ENCODE measurements at places on chromosomes 5 and 9.

- DNase-seq: no peak
These were observed 122.1 kb downstream of the SAXO1 start for GRCh38 chr9:18910916-18911315.

- DNase-seq: no peak
These were observed 107.8 kb downstream of the KCNIP1 start for GRCh38 chr5:170611449-170612090.

GRCh38 chr9:126558051-126558665 lies 55.6 kb upstream of the LMX1B start:
- peak; percentile 52 for DNase-seq

DNA sequence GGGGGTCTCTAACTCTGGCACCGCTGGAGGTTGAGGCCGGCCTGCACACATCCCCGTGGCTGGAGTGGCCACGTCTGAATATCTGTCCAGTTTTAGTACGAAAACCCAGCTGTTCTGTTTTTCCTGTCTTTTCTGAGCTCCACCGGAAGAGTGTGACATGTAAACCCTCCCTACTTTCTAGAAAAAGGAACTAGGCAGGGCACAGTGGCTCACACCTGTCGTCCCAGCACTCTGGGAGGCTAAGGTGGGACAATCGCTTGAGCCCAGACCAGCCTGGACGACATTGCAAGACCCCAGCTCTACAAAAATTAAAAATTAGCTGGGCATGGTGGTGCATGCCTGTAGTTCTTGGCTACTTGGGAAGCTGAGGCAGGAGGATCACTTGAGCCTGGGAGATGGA lies 8.2 kb upstream of the PHYKPL start:
- no peak for DNase-seq

DNA sequence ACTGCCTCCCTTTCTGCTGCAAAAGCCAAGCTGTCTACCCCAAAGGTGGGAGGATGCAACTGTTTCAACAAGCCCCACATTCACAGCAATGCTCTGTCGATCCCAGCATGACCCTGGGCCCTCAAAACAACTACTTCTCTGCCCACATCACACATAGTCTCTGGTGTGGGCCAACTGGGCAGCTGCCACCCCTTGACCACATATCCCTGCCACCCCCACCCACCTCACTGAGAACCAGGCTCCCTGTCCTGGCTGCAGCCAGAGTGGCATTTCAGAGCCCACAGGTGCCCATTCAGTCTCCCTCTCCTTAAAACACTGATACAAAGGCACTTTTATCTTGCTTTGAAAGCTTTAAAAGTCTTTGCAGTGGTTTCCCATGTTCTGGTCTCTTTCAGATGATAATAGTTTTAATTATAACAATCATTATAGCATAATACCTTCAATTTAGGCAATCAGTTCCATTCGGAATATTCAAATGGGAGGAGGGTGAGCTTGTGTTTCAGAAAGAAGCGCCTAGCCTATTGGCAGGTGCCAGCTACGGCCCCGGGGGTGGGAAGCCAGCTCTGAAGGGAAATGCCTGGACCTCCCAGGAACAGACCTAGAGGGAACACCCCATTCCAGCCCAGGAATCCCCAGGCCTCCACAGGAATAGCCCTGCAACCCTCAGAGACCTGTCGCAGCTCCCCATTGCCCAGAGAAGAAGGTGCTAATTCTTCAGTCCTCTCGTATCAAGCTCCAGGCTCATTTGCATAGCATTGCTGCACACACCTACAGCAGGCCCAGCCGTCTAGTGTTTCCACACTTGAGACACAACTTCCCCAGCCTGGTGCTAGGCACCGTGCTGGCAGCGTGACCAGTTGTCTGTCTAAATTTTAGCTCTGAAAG lies 90.8 kb downstream of the C5orf15 start:
- no peak for DNase-seq

DNA sequence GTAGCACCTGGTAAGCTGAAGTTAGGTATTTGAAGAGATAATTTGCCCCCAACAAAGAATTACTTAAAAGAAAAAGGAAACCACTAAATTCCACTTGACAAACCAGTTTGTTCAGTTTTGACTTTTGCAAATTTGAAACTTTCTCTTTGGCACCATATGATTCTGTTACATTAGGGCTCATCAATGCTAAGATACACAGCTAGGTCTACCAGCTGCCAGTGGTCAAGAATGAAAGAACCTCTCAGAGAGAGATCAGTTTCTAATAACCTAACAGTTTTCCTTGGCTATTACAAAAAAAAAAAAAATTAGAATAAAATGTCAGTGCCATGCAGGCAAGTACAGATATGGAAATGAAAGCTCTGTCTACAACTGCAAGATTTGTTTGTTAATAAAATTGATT lies 92.3 kb downstream of the CAAP1 start:
- no peak for DNase-seq

- no peak for DNase-seq
These were observed 129.6 kb upstream of the CNTLN start for GRCh38 chr9:17005056-17005823.

- DNase-seq: no peak
These were observed 31.8 kb upstream of the FGF1 start for GRCh38 chr5:142717582-142718215.

DNA sequence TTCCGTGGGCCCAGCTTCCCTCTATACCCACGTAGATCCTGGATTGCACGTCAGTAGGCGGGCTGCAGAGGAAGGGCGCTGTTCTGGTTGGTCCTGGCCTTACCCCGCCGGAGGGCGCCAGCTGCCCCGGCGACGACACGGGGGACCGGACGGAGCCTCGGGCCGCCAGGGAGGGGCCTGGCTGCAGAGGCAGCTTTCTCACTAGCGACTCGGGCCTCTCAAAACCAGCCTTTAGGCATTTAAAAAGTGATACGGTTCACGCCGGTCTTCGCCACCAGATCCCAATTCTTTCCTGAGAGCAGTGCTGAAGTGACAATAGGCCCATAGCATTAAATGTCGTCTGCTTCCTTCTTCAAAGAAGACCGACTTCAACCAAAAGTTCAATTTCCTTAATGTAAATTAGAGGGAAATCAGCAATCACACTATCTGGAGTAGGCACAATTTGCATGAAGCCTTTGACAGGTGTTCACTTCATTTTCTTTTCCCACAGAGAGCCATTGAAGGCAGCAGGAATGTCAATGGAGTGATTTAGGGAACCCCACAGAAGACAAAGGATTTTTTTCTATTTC lies 17.6 kb upstream of the UBE2D2 start:
- DNase-seq: peak; percentile 42

GRCh38 chr9:114369216-114370130 lies 18.3 kb downstream of the AKNA start:
- DNase-seq: no peak

DNA sequence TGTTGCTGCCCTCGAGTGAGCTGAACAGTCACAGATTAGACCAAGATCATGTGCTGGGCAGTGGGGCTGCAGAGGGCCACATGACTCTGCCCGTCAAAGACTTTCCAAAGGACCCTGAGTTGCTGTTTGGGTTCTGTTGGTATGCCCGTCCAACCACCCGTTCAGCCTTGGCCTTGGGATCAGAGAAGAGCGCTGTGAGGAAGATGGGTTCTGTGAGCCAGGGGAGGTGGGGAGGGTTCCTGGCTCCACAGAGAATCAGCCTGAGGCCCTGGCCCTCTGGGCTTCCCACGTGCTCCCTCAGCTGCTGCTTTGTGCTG lies 72.6 kb downstream of the RGS3 start:
- DNase-seq: no peak

DNA sequence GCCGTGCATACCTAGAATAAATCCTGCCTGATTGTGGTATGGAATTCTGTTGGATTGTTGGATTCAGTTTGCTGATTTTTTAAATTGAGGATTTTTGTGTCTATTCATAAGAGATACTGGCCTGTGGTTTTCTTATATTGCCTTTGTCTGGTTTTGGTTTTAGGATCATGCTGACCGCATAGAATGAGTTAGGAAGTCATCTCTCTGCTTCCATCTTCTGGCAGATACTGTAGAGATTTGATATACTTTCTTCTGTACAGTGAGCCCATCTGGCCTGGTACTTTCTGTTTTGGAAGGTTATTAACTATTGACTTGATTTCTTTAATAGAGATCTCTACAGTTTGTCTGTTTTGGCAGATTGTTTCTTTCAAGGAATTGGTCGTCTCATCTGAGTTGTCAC lies 14.7 kb downstream of the CEP72 start:
- no peak for DNase-seq

DNA sequence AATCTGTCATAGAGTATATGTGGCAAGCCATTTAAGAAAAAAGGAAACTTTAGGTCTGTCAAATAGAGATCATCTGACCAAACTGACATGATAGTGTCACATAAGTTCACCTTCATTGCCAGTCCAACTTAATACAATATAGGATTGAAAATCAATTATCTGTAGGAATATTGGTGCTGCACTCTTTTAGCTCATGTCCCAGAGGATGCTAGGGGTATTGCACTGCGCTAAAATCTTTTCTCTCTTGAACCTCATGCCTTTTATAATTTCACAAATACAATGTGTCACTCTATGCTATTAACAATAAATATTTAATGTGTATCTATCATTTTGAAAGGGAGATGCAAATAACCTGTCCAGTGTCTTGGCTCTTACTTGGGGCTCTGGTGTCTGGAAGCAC lies 72.4 kb upstream of the FAM120A start:
- no peak for DNase-seq

DNA sequence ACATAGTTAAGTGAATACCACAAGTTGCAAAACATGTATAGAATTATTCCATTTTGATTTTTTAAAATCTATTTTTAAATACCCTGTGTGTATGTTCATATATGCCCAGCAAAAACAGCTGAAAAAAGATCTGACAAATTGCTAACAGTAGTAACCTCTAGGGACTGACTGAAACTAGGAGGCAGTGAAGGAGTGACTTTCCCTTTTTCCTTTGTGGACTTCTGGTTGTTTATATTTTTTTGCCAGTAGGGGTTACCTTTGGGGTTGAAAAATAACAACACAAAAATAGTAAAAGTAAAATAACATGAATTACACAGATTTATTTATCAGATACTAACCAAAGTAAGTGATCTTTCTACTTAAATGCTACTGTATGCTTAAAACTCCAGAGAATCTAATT lies 2.9 kb downstream of the MEGF9 start:
- DNase-seq: no peak

DNA sequence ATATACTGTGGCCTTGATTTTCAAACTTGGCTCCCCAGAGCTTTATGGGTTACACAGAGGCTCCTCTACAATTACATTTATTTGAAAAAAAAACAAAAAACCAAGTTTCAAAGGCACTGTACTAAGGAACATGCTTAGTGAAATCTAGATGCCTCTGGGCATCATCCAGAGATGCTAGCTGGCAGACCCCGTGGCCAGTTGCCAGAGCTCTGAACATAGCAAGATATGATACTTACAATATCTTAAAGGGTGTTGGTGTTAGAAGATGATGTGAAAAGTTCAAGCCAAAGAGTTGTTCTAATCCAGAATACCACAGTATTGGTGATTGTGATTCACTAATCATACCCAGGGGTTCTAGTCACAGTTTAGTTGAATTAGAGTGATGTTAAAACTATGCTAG lies 87.8 kb downstream of the JAK2 start:
- no peak for DNase-seq

DNA sequence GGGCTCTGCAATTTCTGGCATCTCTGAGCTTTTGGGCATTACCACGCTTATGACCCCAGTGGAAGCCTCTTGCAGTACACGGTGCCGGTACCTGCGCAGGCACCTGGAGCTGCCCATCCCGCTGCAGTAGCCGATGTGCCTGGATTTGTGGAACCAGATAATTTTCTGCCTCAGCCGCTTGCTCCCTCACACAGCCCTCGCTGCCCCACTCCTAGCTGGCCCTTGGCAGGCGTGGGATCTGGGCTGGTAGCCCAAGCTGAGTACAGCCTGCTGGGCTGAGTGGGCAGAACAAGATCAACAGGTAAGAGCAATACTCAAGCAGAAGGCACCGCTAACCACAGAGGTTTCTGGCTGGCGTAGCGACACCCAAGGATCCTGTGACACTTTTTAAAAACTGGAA lies 1808.8 kb upstream of the ACO1 start:
- no peak for DNase-seq

DNA sequence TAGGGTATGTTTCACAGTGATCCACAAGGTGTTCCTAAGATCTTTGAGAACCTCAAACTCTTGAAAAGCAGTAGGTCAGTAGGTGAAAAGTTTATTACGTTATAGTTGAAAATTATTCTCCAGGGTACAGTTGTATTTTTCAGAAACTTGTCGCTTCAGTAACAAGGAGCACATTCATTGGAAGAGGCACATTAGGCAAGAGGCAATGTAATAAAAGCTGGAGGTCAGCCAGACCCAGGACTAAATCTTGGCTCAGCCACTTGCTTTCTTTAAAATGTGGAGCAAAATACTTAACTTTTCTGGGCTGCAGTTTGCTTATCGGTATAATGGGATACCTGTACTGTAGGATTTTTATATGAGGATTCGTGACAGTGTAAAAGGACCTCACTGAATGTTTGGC lies 45.6 kb downstream of the TLE4 start:
- no peak for DNase-seq

DNA sequence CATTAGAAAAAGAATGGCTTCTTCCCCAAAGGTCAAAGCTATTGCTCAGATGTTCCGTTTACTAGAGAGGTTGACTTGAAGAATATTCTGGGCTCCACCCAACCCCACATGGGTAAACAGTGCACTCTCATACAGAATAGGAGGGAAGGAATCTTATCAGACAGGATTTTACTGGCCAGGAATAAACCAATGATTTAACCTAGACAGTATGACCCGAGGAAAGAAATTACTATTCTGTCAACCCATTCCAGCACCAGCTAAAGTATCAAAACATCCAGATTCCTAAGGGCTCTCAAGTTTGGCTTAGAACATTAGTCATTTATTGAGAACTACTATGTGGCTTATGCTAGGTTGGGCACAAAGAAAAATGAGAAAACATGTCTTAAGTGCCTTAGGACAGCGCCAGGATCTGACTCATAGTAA lies 493.6 kb upstream of the KLF4 start:
- no peak for DNase-seq

GRCh38 chr5:27010646-27011045 lies 27.7 kb downstream of the CDH9 start:
- no peak for DNase-seq

DNA sequence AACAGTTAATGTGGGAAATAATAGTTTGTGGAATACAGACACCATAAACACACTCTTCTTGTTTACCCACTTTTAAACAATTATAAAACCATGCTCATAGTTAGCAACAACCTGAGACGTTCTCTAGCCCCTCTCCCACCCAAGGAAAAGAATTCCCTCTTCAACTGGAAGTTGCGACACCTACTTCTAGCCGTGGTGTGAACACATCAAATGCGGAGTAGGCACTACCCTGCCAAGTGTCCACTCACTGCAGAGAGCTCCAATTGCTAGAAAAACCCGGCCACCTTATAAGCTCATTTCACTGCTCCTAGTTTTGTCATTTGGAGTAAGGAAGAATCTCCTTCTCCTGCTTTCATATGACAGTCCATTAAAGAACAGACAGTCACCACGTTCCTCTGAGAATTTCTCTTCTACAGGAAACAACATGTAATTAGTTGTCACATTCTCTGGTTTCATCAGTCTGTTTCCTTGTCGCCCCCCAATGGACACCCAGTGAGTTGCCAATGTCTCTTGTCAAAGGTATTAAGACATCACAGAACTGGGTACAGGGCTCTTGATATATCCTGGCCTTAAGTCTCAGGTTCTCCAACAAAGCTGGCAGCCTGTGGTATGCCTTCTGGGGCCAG lies 47.3 kb downstream of the PRLR start:
- DNase-seq: peak; percentile 2

GRCh38 chr9:134757216-134757975 lies 115.8 kb downstream of the COL5A1 start:
- no peak for DNase-seq
